ENCODE measurements at places on chromosomes 3 and 15.
A peak's percentile ranks its signal among the peaks of the same experiment; 100 is the strongest.

DNA sequence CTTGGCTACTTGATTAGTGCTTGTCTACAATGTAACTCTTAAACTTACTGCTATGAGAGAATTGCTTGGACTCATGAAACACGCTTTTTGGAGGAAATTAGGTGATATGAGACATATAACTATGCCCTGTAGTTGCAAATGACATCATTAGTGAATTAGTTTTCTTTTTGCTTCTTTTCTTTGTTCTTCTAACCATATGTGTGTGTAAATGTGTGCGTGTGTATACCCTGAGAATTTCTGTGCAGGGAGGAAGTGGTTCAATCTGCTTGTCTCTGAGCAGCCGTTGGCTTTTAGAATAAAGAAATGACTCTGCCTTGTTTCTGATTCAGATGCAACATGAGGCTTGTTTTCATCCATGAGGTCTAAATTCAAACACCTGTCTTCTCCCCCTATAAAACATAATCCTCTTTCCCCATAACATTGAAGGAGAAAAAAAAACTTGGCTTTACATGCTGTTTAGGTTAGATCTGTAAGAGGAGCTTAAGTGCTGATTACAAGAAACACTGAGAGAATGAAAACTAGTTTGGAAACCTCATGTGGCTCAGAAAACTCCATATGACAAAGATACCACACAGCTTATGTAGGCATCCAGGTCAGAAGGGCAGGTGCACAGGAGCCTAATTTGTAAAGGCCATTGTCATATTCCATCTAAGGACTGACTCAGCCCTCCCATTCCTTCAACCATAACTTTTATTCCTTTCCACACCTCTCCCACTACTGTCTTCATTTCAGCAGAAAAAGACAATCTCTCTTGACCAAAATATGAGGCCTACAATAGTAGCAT, 30.5 kb upstream of the BLM start:
- DNase-seq, result no peak

DNA sequence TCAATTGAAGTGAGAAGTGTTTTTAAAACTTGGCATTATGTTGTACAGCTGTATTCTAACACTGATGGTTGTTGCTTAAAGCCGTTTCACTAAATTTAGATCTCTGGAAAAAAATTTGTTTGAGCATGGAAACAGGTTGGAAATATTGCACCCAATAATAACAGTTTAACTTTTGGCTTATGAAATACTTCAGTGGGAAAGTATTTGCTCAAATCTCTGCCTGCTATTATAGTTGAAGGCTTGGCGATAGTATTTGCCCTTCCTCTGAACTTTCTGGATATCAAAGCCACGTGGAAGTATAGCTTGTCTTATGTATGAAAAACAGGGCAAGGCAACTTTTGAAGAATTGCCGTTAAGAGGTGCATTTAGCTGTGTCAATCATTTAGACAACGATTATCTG, 270.3 kb upstream of the LRRFIP2 start:
- no peak for DNase-seq

DNA sequence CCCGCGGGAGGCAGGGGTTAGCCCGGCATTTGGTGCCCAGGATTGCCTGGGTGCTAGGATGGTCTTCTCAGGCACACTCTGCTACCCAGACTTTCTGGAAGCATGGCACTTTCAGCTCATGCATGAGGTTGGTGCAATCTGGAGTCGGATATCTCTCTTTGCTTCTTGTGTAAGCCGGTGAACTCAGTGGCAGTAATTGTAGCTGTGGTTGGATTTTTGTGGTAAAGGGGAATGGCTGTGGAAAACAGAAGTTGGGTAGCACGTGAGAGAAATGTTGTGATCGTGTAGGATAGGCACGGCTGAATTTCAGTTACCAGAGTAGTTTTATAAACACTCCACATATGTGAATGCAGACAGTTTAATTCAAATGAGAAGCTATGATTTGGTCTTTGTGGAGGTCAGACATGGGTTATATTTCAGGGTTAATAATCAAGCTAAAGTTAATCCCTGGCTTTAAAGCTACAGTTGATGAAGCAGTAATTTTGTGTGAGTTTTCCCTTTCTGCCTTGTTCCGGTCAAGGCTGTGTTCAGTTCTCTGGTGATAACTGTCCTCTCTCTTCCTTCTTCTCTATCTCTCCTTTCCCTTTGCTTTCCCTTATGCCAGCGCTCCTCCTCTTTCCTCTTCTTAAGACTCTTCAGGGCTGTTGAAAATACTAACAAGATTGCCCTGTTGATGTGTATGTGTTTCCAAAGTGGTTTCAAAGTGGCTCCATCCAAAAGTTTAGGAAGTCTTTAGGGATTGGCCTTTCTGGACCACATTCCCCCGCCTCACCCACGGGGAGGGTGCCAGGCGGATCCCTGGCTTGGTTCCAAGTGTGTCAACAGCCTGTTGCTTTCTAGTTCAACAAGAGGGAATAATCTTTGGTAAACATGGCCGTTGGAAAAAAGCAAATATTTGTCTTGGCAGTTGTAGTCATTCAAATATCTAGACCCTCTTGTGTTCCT, 404.6 kb upstream of the C2CD4B start:
- DNase-seq, result peak; percentile 71

DNA sequence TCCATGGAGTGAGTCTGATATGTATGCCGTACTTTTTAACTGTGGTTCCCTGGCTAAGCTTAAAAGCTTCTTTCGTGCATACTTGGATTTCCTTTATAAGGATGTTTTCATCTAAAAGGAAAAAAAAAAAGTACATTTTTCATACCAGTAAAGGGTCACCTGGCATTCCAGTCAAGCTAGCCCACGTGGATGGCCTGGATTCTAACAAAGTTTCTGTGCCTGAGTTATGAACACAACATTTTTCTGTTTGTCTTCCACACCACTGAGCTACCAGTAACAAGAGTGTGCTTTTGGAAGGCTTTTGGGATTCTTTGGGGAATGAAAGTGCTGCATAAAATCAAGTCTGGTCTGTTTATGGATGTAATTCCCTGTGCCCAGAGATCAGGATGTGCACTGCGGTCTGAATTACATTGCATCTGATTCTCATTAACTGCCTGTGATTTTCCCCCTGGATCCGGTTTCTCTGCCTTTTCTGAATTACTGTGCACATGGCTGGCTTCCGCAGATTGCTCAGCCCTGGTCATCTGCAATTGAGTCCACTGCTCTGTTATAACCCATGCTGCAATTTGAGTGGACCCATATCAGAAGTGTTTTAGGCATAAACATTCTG, 38.2 kb upstream of the MAGI1 start:
- DNase-seq, result peak; percentile 67

- DNase-seq, result no peak
These were observed 591 bp upstream of the SLC25A20 start for GRCh38 chr3:48899273-48899672.

- no peak for DNase-seq
These were observed 583.9 kb downstream of the MCTP2 start for GRCh38 chr15:94815110-94815731.

DNA sequence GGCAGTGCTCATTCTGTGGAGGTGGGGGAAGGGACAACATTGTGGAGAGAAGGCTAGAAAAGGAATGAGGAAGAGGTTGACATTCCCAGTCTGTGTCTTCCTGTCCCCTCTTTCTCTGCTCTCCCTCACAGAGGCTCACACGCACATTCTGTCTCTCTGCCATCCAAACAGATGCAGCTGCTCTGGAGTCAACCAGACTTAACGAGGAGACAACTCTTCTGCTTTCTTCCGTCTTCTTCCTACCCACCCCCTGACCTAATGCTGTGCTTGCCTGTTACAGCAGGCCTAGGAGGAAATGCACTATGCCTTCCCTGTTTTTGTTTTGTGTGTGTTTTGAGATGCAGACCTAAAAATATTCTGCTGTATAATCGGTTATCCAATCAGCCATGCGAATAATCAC, 121.9 kb downstream of the CACNA1D start:
- DNase-seq, result no peak

DNA sequence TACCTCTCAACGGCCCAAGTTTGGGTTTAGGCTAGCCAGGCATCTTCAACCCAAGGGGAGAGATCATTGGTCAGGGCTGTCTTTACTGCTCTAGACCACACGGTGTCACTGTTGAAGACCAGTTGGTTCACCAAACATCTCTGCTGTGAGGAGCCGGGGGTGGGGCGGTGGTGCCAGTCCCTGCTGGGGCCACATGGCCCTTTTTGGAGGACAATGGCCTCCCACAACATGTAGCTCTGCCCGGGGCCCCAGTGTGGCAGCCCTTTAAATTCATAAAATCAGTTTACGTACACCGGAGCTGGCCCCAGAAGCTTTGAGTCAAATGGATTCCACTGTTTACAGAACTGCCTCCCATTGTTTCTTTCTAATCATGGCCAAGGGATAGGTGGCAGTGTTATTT, 19.1 kb upstream of the TM4SF18 start:
- DNase-seq, result peak; percentile 64

DNA sequence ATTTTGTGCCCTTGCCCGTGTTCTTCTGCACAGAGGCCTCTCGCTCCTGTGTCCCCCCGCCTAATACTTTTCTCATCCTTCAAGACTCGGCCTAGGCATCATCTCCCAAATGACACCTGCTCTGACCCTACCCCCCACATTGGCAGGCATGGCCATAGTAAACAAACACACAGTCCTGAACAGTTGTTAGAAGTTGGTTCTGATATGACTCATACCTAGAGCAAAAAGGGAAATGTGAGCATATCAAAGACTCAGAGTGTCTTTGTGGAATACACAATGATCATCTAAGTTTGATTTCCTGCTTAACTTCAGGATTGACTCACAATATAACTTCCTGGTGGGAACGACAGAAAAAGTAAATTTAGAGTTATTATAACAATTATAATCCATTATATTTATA, 120.5 kb downstream of the POLR2M start:
- DNase-seq, result no peak

GRCh38 chr15:64100958-64101357, 5.2 kb downstream of the SNX1 start:
- DNase-seq, result no peak

- no peak for DNase-seq
These were observed 32.3 kb upstream of the BNIP2 start for GRCh38 chr15:59721411-59721810.

DNA sequence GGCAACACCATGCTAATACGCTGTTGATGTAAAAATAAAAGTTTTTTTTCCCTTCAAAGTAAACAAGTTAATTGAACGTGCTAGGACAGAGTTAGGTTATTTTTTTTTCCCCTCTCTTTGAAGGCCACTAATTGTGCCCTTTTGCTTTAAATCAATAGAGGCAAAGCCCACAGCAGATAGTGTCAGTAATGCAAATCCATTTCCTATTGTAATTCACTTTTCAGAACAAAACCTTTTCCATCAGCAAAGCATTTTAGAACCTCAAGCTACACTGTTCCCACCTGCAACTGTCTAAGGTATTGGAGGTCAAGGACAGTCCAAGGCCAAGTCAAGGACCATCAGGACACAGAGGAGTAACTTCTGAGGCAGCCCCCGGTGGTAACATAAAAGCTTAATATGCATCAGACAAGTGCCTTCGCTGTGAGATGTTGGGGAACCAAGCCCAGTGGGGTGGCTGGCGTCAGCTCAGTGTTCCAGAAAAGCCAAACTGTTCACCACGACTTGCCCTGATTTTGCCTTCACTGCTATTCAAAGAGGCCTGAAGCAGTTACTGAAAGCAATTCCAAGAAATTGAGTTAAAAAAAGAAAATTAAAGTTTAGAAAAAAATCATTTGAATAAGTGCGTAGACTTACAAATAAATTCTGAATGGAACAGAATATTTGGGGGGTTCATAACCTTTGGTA, 65.8 kb upstream of the ICE2 start:
- no peak for DNase-seq

GRCh38 chr3:89300981-89301380, 193.6 kb downstream of the EPHA3 start:
- DNase-seq, result peak; percentile 56

- DNase-seq, result no peak
These were observed 2.6 kb downstream of the HRG start for GRCh38 chr3:186668426-186668825.

GRCh38 chr15:56821721-56822425, 88.6 kb upstream of the ZNF280D start:
- DNase-seq, result peak; percentile 66

DNA sequence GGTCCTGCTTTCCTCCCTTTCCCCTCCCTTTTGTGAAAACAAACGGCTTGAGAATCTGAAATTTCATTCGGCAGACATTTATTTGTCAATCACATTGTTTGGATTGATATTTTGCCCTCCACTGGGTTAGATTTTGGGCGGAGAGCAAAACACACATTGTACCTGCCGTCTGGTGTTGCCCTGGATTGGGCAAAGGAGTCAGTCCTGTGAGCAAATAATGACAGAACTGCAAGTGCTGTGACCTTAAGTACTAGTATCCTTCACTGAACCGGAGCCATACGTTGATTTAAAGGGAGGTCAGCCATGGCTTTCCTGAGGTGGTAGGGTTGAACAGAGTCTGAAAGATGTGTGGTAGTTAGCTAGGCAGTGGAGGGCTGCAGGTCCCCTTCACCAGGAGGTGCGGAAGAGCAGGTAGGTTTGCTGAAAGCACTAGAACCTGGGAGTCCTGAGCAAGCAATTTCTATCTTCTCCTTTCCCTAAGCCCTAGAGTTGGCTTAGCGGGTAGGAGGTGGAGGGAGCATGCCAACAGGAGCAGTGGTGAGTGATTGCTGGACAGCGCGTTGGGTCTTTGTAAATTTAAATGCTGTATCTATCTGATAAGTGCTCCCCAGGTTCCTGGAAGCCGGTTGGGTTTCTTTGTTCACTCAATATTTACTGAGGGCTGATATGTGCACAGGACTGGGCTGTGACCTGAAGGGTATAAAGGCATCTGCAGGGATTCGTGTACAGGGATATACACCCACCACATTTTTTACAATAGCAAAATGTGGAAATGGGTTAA, 2.0 kb downstream of the PDIA5 start:
- DNase-seq, result no peak

GRCh38 chr15:29925227-29926082, 103.2 kb upstream of the TJP1 start:
- peak; percentile 72 for DNase-seq

- DNase-seq, result no peak
These were observed 5.2 kb downstream of the FURIN start for GRCh38 chr15:90873488-90873997.

- peak; percentile 64 for DNase-seq
These were observed 11.4 kb downstream of the C15orf40 start for GRCh38 chr15:82999905-83000671.

- DNase-seq, result peak; percentile 41
These were observed 38.6 kb downstream of the TAFA4 start for GRCh38 chr3:68893600-68894239.

- DNase-seq, result no peak
These were observed 19.9 kb upstream of the LRRC2 start for GRCh38 chr3:46585799-46586693.

DNA sequence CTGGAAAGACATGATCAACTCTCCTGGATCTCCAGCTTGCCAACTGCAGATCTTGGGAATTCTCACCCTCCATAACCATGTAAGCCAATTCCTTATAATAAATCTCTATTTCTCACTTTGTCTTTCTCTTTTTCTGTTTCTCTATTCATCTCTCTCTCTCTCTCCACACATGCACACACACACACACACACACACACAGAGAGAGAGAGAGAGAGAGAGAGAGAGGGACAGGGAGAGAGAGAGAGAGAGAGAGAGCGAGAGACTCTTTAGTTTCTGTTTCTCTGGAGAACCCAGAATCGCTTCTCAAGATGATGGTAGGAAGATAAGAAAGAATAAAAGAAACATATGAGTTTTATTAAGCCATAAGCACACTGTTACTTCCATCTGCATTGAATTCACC, 111.9 kb downstream of the BCHE start:
- DNase-seq, result no peak
